ENCODE measurements at places on chromosomes 4 and X.

DNA sequence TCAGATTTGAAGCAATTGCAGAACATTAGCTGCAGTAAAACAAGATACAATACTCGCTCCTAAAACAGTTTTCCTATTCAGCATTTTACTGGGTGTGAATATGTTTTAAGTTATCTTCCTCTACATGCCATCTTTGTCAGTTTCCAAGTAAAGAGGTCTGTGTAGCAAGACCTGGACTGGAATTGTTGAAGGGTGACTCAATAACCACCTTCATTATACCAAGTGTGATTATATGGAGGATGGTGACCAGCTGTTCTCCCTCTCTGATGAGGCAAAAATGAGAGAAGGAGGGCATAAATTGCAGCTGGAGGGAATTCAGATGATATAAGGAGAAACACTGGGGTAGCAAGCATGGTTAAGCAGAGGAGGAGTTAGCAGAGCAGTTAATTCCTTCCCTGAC lies 922.1 kb upstream of the SLIT2 start:
- no peak for ATAC-seq

DNA sequence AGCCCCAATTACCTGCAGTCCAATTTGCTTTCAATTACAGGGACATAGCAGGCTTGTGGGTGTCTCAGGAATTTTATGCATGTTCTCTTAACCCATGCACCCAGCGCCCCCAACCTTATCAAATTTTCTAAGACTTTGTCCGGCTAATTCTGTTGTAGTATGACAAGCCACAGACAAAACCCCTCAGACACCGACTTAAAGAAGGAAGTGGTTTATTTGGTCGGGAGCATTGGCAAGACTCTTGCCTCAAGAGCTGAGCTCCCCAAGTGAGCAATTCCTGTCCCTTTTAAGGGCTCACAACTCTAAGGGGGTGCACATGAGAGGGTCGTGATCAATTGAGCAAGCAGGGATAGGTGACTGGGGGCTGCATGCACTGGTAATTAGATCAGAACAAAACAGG lies 28.7 kb upstream of the IL9R start:
- no peak for ATAC-seq

DNA sequence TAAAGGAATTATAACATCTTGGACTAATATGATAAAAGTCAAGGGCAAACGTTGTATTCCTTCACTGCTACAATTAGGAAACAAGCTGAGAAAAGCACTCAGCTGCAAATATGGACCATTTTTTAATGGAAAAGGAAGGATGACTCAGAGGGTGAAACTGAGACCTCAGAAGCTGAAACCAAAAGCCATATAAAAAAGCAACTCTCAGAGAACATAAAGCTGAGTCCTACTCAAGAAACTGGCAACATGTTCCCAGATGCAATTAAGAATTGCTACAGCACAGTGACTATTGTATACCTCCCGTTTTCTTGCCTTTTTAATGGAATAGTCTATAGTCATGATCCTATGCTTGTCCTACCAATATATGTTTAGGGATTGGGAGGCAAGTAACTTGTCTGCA lies 1106.4 kb upstream of the INTU start:
- ATAC-seq, result no peak

DNA sequence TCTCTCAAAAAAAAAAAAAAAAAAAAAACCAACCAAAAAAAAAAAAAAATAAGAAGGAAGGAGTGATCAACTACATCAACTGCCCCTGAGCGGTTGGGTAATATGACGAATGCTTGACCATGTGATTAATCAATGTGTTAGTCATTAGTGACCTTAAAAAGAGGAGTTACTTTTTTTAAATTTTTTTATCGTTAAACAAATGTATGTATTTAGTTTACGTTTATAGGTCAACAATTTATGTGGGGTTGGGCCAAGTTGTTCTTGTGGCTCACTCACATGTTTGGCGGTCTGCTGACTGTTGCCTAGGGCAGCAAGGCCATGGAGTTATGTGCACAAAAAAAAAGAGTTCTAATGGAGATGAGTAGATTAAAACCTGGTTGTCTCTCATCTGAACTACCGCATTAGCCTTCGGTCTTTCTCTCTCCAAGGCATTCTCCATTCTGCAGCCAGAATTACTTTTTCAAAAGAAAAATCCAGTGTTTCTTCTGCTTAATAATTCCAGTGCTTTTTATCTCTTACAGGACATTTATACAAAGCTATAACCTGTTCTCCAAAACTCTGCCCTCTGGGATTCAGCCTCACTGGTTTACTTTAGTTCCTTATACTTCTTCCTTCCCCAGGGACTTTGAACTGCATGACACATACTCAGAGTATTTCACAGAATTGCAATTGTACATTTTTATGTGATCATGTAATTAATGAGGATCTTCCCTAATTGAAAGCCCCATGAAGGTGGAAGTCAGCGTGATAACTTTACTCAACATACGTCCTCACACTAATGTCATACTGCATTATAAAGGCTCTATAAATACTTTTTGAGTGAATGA lies 505.5 kb downstream of the ANKRD50 start:
- no peak for ATAC-seq

GRCh38 chr4:173807347-173807746 lies 277.3 kb upstream of the HAND2 start:
- ATAC-seq, result no peak

Data from activated CD4-positive, CD25-positive, alpha-beta regulatory T cell treated with anti-CD3 and anti-CD28 coated beads, Interleukin-2, amount 50 U/mL, for 24 hours (primary cell).